ENCODE measurements at places on chromosomes 6 and 20. TPM values are rescaled to one million over a fixed set of nuclear protein-coding genes. Genes with fewer than 3 reads are reported as not detected.

The CYP24A1 gene
- not detected for total RNA-seq

The TFEB gene
- 3.4 TPM for total RNA-seq

The PPP2R5D gene
- total RNA-seq, result 37.7 TPM

The TINAG gene
- total RNA-seq, result not detected

The CST2 gene
- total RNA-seq, result 10.8 TPM

The SPATS1 gene
- total RNA-seq, result not detected

The DYNLT2 gene
- 1.1 TPM for total RNA-seq

The PHF3 gene
- total RNA-seq, result 49.7 TPM

The PACRG gene
- 0.12 TPM for total RNA-seq

The BPIFB1 gene
- not detected for total RNA-seq

The C20orf204 gene
- 0.75 TPM for total RNA-seq

The TBX18 gene
- 31.6 TPM for total RNA-seq

The COL20A1 gene
- not detected for total RNA-seq

The TENT5A gene
- total RNA-seq, result 19.6 TPM

The DACT2 gene
- total RNA-seq, result not detected

The RAD21L1 gene
- not detected for total RNA-seq

The MUCL3 gene
- total RNA-seq, result not detected
